Endothelial cell (in vitro differentiated cells): ENCODE measurements at places on chromosomes 12 and 14.
A peak's percentile ranks its signal among the peaks of the same experiment; 100 is the strongest.

DNA sequence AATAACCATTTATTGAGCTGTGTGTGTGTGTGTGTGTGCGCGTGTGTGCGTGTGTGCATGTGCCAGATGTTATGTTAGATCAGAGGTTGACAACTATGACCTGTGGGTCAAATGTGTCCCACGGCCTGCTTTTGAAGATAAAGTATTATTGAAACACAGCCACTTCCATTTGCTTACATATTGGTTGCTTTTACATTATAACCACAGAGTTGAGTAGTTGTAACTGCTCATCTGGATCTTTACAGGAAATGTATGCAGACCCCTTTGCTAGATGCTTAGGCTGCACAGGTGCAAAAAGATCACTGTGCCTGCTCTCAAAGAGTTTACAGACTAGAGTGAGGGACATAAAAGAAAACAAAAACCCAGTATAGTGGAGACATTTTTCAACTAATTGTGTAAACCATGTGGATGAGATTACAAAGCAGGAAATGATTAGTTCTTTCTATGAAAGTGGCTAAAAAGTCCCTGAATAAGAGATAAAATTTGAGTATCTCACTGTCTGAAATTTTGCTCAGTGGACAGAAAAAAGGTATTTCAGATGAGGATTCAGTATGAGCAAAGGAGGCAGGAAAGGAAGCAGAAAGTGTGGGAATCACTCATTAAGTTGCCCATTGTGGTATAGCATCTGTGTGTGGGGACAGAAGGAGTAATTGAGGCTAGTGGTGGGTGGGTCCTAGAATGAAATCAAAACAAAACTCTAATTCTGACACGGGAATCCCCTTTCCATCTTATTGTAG is 188.4 kb downstream of the PAH start:
- no peak for DNase-seq

GRCh38 chr12:30813525-30814294 is 59.0 kb upstream of the CAPRIN2 start:
- no peak for DNase-seq

DNA sequence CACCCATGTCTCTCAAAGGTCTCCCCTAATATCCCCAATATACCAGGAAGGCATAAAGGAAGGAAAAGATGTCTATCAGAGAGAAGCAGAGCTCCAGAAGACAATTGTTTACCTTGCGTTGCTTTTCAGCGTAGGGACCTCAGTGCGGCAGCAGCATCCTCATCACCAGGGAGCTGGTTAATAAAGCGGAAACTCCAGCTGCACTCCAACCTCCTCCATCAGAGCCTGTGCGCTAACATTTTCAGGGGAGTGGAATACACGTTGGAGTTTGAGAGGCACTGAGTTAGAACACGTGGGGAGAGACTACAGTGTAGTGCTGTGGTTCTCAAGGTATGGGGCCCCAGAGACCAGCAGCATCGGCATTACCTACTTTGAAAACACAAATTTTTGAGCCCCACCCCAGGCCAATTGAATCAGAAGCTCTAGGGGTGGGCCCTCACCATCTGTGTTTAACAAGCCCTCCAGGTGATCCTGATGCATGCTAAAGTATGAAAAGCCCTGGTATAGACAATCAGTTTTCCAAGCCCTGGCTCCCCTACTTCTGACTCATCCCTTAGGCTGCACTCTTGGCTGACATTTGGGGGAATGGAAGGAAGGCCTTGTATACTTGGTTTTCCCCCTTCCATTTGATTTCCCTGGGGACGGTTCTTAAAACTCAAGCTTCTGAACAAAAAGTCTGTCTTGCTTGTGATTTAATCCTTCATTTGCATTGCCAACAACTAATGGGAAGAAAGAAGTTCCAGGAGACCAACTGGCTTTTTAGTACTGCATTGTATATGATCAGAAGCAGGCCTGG is 419.0 kb upstream of the CCDC196 start:
- no peak for DNase-seq

DNA sequence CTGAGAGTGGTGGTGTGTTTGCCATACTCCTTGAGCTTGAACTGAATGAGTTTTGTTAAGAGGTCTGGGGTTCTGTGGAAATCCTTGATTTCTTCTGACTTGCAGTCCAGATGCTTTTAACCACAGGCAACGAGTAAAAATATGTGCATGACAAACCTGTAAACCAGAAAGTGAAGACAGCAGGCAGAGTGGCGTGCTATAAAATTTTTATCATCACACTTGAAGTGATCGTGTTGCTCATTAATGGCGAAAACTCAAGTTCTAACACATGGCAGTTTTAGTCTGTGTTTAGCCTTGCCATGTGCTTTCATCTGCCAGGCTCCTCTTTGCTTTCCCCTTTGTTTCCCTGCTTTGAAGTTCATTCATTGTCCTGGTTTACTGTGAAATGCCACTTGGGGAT is 28.0 kb downstream of the TXNRD1 start:
- DNase-seq = no peak

GRCh38 chr14:32129124-32129523 is 52.0 kb downstream of the ARHGAP5 start:
- DNase-seq = no peak

DNA sequence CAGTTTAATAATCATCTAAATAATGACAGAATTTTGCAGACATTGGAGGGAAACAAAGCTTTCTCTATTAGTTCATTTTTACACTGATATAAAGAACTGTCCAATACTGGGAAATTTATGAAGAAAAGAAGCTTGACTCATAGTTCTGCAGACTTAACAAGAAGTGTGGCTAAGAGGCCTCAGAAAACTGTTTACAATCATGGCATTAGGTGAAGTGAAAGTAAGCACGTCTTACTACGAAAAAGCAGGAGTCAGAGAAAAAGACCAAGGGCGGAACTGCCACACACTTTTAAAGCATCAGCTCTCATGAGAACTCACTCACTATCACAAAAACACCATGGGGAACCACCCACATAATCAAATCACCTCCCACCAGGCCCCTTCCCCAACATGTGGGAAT is 804.4 kb downstream of the FLRT2 start:
- DNase-seq = no peak

- DNase-seq = no peak
These were observed 49.2 kb downstream of the PSMA6 start for GRCh38 chr14:35341454-35341750.

- no peak for DNase-seq
These were observed 59.5 kb downstream of the ITPR2 start for GRCh38 chr12:26773313-26774104.

DNA sequence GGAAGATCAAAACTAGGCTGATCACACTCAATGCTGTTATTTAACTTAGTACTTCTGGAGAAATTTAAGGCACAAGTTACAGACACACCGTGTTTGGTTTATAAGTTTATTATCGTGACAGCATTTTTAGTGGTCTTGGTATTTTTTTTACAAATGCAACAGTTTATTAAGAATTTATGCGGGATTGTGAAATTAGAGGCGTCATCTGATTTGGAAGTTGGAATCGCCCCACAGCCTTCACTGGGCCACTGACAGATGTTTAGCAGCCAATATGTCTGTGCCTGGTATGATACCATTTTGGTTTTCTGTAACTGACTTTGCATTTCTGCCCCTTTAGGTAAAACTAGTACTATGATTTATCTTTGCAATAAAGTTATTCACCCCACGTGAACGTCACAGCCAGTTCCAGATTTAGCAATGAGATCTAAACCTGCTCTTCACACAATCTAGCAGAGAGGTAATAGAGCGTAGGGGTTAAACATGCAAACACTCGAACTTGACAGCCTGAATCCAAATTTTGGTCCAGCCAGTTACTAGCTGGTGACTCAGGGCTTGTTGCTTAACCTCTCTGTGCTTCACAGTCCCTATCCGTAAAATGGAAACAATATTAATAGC is 73.2 kb upstream of the SSTR1 start:
- DNase-seq = no peak

DNA sequence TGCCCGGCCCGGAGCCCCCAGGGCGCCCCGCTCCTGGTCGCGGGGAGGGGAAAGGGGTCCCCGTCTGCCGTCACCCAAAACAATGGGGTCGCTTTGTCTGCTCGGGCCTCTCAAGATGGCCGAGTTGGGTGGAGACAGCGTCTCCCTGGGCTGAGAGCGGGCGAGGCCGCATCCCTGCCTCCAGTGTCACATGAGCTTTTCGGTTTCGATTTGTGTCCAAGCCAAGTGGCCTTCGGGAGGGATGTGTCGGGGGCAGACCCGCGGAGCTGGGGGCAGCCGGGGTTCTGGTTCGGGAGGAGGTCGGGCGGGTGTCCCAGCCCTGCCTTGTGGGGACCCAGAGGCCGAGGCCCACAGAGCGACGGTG is 790 bp downstream of the DYNC1H1 start:
- peak; percentile 44 for DNase-seq

DNA sequence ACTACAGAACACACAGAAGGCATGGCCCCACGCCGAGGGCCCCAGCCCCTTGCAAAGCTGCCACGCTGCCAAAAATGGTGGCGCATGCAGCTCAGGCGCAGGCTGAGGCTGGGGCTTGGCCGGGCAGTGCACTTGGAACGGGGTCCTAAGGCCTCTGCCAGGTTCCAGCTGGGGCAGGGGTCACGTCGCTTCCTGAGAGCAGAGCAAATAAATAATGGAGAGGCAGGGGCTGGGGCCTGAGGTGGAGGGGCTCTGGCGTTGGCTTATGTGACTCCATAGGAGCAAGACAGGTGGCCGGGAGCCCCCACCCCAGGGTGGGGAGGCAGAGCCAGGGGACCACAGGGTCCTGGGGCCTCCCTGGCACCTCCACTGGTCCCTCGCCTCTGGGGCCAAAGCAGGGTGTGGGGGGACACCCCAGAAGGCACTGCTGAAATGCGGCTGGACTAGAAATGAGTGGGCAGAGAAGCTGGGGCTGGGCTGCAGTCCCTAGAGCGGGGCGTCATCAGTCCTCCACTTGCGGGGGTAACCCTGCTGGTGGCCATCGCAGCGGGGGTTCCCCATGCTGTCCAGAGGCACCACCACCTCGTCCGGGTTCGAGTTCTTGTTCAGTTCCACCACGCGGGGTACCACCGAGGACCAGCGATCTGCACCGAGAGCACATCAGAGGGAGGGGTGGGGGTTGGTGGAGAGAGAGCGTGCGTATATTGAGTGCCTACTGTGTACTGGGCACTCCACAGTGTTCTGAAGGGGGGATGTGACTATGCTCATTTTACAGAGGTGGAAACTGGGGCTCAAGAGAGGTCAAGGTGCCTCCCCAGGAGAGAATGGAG is 49.8 kb downstream of the TRPV4 start:
- no peak for DNase-seq

DNA sequence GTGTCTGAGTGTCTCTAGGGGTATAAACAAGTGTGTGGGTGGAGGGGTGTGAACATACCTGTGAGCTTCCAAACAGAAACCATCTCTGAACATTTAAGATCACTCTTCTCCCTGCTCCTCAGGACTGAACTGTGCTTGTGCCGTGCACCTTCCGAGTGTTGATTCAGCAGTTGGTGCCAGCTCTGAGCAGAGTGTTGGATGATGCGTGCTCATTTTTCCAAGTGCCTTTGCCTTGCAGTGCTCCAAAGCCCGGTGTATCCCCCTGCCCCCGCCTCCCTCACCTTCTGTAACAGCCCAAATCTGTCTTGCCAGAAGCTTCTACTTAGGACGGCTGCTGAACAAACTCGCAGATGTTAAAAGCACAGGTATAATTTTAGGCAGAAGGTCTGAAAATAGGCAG is 4.4 kb downstream of the WSCD2 start:
- no peak for DNase-seq
